ENCODE measurements at places on chromosomes 7 and 10.

DNA sequence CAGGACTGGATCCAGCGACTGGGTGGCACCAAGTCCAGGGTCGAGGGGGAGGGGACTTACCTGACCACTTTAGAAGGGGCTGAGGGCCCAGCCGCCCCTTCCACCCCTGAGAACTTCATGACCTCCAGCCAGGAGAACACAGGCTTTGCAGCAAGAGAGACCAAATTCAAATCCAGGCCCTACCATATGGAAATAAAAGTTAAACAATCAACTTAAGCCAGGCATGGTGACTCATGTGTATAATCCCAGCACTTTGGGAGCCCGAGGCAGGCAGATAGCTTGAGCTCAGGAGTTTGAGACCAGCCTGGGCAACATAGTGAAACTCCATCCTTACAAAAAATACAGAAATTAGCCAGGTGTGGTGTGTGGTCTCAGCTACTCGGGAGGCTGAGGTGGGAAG lies 61.9 kb downstream of the COL13A1 start:
- DNase-seq, result no peak

GRCh38 chr10:16999665-17000451 lies 129.8 kb downstream of the CUBN start:
- DNase-seq, result no peak

GRCh38 chr7:96314402-96315124 lies 7.3 kb downstream of the SLC25A13 start:
- DNase-seq, result no peak

DNA sequence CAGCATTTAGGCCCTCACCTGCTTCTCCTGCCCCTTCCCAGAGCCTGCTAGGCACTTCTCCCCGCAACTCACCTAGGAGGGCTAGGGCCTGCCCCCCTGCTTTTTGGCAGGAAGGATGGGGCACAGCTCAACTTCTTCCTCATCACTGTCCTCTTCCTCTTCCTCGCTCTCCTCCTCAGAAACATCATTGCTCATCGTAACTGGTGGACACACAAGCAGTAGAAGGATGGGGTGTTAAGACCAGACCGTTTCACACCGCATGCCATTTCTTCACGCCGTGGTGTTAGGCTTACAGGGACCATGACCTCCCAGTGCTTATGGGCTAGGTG lies 1.6 kb downstream of the NPM3 start:
- no peak for DNase-seq

Measured in upper lobe of right lung (tissue), 1 donor.